Memory B cell (primary cell): ENCODE measurements at places on chromosomes 1 and 21.
A peak's percentile ranks its signal among the peaks of the same experiment; 100 is the strongest.

DNA sequence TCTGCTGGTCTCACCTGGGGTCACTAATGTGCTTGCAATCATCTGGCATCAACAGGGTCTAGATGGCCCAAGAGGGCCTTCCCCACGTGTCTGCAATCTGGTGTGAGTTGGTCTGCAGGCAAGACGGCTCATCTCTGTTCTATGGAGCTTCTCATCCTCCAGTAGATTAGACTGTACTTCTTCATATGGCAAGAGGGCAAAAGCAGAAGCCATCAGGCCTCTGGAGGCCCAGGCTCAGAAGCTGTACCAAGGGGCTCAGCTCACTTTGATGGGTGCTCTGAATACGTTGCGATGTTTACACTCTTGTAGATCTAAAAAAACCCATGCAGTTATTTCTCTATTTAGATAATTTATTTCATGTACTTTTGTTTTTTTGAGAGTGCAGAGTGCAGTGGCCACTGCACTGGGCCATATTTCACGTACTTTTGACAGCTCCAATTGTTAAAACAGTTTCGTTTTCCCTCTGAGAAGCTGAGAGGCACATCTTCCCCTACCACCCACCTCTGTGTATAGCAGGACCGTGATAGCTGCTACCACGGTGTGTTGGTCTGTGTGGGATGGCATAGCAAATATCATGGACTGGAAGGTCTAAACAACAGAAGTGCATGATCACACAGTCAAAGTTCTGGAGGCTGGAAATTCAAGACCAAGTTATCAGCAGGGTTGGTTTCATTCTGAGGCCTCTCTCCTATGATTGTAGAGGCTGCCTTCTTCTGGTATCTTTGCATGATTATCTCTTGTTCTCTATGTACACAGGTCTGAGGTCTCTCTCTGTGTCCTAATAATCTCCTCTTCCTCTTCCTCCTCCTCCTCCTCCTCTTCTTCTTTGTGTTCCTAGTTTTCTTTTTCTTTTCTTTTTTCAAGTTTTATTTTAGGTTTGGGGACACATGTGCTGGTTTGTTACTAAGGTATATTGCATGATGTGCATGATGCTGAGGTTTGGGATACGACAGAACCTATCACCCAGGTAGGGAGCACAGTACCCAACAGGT, 17.0 kb downstream of the CITED4 start:
- no peak for DNase-seq

- DNase-seq: no peak
Observed at GRCh38 chr21:33327792-33328433, 3.1 kb downstream of the IFNAR1 start.

GRCh38 chr1:18641005-18641941, 10.6 kb downstream of the PAX7 start:
- no peak for DNase-seq

DNA sequence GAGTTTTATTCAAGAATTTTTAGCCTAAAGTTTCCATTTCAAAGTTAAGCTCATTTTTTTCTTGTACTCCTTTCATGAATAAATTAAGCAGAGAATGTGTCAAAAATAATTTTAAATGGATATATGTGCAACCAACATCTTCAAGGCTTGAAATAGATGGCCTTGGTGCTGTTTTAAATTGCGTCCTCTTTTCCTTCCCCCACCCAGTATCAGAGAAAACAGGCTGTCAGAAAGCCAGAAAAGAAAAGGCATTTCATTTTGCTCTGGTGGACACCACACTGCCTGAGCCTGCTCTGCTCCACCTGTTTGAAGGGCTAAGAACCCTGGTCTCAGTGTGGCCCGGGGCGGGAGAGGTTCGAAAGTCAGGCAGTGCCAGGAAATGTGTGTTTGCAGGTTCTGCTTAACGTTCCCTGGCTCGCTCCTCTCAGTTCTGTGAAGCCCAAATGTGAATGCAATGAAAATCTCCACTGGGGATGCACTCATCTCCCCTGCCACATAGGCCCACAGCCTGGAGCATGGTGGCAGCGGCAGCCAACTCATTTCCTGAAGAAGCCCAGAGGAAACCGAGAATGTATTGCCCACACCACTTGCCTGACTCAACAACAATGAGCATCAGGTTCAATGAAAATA, 134.4 kb downstream of the SDCCAG8 start:
- DNase-seq: no peak

DNA sequence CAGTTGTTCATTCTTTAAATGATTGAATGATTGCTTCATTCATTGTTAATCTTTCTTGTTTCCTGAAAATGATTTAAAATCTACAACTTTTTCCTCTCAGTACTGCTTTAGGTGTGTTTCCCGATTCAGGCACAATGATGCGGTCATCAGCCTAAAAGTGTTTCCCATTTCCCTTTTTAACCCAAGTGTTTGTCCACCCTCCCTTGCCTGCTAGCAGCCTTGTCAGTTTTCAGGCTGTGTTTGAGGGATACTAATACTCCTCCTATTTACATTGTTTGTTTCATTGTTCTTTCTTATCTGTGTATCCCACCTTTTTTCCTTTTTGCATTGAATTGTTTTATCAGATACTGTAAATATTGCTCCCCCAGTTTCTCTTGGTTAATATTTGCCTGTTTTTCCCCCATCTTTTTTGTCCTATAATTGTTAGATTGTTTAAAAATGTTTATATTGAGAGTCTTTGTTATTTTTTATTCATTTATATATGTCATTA, 131.1 kb downstream of the KIAA0319L start:
- no peak for DNase-seq

- no peak for DNase-seq
Observed at GRCh38 chr1:108892356-108893140, 15.8 kb downstream of the GPSM2 start.

DNA sequence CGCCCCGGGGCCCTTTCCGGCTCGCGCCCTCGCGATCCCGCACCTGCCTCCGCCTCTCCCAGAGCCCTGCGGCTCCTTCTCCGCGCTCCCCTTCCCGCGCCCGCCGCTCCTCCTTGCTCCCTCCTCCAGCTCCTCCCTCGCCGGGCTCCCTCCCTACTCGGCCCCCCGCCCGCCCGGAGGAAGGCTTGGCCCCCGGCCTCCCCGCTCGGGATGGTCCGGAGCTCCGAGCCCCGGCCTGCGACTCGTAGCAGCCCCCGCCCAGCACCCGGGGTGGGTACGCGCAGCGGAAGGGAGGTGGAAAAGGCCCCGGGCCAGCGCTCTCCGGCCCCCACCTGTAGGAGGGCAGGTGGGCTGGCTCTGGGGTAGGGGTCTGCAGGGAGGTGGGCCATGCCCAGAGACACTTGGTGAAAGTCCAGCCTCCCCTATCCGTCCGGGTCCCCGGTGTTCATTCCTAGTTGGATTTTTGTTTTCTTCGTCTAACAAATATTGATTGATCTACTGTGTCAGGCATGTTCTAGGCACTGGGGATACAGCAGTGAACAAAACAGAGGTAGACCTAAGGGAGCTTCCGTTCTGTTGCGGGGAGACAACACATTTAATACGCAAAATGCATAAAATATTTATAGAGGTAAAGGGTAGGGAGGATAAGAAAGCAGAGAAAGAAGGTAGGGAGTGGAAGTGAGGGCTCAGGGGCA, at the start of gene HTR1D:
Gene HTR1D (minus strand): TSS at position 82 of the 695 bp plus-strand sequence. CDS start 23,283 bp downstream, outside the sequence.
- peak; percentile 31 for DNase-seq

DNA sequence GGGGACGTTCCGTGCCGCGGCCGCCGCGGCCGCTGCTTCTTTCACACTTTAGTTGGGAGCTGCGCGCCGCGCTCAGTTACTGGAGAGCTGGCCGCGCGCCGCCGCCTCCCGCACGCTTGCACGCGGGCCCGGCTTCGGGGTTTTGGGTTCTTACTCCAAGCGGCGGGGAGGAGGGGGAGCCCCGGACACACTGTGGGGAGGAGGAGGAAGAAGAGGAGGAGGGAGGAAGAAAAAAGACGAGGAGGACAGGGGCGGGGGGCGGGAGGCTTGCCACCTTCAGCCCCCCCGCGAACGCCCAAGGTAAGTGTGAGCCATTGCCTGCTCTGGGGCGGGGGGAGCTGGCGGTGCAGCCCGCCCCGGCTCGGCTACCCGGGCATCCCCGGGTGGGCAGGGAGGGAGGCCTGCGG, 243 bp downstream of the C1orf21 start:
- DNase-seq: no peak

DNA sequence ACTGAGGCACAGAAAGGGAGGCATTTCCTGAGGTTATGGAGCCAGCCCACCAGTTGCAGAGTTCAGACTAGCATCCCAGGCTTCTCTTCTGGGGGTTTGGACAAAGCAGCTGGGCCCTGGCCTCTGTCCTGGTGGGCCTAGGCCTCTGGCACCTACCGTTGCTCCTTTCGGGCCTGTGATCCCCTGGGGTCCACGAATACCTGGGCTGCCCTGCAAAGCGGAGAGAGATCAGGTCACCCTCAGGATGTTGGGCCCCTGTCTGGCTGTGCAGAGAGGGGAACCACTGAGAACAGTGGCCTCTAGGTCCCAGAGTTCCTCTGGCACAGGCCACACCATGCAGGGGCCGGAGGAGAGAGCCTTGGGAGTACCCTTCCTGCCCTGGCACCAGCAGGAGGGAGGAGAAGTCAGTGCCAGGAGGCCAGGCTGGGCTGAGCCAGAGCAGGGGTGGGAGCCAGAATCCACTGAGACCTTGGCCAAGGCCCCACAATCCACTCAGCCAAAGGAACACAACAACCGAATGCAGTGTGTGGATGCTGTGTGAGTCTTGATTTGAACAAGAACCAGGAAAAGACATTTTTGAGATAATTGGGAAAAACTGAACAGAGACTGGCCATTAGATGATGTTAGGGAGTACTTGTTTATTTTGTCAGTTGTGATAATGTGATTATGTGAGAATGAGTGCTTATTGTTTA, 8.9 kb downstream of the COL9A2 start:
- no peak for DNase-seq

- DNase-seq: peak; percentile 67
Observed at GRCh38 chr1:38559446-38560165, 300.0 kb downstream of the RRAGC start.

GRCh38 chr1:19053486-19053885, 97.0 kb upstream of the IFFO2 start:
- DNase-seq: no peak

- DNase-seq: no peak
Observed at GRCh38 chr1:158716335-158716734, 4.2 kb downstream of the OR6K3 start.

DNA sequence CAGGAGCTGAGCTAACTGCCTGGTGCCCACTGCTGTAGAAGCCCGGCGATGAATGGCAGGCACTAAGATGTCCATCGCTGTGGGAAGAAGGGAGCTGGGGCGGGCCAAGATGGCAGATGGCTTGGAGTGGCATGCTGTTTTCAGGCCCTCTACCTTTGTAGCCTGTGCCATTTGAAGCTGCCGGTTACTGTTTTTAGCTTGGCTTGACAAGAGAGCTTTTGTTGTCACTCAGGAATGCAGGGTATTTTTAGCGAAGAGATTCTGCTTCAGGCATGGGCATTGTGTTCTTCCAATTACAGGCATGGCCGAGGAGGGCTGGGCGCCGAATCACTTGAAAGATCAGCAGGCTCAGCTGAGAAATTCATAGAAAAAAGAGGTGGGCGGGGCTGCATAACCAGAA, 348.7 kb downstream of the RPS6KC1 start:
- no peak for DNase-seq

DNA sequence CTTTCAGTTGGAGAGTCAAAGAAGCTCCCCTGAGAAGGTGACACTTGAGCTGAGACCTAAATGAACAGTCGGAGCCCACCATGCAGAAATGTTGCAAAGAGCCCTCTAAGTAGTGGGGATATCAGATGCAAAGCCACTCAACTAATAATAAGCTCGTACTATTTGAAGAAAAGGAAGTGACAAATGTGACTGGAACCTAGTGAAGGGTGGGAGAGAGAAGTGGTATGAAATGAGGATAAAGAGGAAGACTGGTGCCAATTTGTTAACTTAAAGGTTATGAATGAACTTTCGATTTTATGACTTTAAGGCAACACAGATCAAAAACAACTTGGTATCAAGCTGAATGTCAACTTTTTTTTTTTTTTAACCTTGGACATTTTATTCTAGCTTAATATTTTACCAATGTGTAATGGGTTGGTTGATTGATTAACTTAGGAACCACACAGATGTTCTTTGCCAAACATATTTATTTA, 14.7 kb downstream of the LYPLAL1 start:
- no peak for DNase-seq

- DNase-seq: no peak
Observed at GRCh38 chr1:3505161-3505560, 50.7 kb downstream of the ARHGEF16 start.

DNA sequence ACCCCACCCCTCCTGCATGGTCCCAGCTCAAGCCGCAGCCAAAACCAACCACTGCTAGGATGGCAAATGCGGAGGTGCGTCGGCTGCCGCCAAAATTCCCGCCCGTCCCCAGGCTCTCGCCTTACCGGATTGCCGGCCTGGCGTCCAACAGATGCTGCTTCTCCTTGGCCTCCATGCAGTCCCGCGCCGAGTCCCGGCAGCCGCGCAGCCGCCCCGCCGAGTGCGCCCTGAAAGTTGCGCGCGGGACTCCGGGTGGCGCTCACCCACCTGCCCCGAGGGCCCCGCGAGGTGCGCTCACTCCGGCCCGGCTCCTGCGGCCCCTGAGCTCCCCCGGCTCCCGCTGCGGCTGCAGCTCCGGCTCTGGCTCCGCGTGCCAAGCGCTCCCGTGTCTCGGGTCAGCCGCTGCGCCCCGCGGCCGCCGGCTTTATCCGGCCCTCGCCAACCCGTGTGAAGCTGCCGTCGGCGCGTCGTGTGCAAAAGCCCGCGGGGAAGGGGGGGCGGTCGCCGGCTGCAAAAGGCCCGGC, at the start of gene SLC30A2:
Gene SLC30A2 (minus strand): TSS at position 397 of the 524 bp plus-strand sequence. CDS start 222 bp downstream, at position 175.
- no peak for DNase-seq

GRCh38 chr1:218613105-218613504, 268.0 kb downstream of the TGFB2 start:
- no peak for DNase-seq

- DNase-seq: no peak
Observed at GRCh38 chr1:44077421-44077820, 41.2 kb upstream of the KLF17 start.

GRCh38 chr1:47593013-47593568, 155.2 kb downstream of the FOXD2 start:
- DNase-seq: no peak

DNA sequence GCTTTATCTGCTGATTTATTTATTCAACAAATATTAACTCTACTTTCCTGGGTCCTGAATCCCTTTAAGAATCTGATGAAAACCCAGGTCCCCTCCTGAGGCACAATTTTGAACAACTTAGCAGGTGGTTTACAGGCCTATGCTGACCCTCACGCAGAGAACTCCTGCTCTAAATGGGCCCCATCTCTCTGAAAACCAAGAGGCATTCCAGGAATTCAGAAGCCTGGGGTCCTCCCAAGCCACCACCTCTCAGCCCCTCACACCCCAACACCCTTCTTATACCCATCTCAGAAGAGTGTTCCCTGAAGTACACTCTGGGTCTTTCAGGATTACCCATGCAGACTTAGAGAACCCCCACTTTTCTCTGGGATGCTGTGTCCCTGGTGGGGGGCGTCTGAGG, 34.5 kb downstream of the LHX4 start:
- no peak for DNase-seq

- no peak for DNase-seq
Observed at GRCh38 chr1:170064821-170065220, 9.7 kb downstream of the KIFAP3 start.
